Progenitor cell of endocrine pancreas (in vitro differentiated cells): ENCODE measurements at places on chromosomes 4 and X.

DNA sequence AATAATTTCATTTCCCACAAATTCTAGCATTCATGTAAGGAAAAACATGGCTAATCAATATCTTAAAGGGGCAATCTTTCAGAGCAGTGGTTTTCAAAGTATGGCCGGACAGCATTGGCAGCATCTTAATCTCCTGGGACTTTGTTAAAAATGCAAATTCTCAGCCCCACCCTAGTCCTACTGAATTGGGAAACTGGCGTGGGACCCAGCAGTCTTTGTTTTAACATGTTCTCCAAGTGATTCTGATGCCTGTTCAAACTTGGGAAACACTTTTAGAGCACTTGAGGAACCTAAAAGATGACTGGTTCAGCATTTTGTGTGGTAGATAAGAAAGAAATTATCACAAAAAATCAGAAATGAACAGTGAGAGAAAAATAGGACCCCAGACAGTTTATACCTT, 65.7 kb downstream of the ZFX start:
- no peak for DNase-seq

DNA sequence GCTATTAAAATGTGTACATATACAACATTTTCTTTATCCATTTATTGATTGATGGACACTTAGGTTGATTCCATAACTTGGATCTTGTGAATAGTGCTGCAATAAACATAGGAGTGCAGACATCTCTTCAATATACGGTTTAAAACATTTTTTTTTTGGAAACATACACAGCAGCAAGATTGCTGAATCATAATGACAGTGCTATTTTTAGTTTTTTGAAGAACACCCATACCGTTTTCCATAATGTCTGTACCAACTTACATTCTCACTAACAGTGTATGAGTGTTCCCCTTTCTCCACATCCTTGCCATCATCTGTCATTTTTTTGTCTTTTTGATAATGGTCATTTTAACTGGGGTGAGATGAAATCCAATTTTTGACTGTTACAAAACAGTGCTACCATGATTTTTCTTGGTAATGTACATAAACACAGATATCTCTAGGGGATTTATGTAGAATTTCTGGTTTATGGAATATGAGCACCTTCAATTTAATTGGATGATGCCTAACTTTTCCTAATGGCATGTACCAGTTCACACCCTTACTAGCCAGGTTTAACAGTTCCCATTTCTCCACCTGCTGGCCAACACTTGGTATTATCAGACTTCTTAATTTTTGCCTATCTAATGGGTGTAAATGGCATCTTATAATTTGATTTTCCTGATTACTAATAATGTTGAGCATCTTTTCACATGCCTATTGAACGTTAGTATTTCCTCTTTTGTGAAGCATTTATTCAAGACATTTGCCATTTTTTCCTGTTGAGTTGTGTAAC, 21.0 kb upstream of the TMSB15B start:
- no peak for DNase-seq

DNA sequence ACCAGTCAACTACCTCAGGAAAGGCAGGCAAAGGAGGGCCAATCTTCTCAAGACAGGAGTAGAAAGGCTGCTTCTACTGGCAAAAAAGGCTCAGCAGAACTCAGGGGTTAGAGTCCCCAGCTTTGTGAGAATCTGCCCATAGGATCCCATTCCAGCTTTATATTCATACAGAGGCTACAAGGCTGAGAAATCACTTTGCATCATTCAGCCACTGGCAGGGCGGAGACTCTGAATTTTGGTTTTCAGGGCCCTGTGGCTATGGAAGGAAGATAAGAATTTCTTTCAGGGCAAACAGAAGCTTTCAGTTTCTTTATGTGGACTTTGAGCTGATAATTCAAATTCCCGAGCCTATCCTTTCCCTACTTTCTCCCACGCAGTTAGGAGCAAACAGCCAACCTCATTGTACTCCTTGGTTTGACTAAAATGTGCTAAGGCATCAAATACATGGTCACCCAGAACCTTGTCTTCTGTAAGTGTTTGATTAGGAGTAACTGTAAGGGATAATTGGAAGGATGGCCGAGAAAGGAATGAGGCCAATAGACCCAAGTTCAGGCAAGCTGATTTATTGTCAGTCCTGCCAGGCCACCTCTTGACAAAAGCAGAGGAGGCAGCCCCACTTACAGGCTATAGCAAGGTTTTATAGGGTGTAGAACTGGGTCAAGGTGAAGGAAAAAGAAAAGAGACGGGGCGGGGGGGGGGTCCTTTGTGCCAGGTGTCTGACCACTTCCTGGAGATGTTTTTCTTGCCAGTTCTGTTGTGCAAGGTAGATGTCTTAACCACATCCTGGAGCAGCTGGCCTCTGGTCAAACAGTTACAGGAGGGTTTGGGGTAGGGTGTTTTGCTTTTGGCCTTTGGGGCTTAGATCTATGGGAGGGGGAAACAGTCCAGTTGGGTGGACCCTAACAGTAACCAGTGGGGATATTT, 165.3 kb upstream of the PPP1R2C start:
- DNase-seq: no peak

- no peak for DNase-seq
These were observed 87.4 kb downstream of the CBLL2 start for GRCh38 chrX:22360129-22360528.

GRCh38 chr4:6710996-6711395, 1.3 kb upstream of the MRFAP1L1 start:
- no peak for DNase-seq

DNA sequence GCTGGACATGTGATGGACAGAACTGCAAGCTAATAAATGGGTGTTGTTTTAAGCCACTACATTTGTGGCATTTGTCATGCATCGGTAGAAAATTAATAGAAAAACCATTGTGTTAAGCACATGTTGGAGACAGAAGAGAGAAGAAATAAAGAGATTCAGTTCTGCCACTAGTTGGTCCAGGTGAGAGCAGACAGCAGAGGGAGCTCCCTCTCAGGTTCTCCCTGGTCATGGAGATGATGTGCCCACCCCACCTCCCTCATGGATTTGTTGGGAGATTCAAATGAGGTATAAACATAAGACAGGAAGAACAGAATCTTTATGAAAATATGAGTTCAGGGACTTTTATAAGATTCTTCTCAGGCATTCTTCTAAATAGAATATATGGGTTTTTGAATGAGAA, 36.8 kb upstream of the OCIAD2 start:
- DNase-seq: no peak
